ENCODE measurements at places on chromosomes 7 and 10.

DNA sequence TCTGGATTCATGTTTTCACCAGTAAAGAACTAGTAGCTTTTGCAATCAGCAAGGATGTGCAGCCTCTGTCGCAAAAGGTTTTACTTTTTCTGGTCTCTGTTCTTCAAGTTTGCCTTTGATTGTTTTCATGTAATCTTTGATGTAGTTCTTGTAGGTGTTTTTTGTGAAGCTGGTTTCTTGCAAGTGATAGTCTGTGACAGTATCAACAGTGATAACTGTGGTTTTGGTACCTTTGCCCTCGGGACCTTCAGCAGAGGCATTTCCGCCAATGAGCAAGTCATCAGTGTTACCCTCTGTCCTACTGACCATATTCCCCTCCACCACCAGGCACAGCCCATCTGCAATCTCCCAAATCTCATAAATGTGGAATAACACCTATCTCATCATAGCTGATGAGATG, 55.1 kb downstream of the IPMK start:
- DNase-seq, result no peak

DNA sequence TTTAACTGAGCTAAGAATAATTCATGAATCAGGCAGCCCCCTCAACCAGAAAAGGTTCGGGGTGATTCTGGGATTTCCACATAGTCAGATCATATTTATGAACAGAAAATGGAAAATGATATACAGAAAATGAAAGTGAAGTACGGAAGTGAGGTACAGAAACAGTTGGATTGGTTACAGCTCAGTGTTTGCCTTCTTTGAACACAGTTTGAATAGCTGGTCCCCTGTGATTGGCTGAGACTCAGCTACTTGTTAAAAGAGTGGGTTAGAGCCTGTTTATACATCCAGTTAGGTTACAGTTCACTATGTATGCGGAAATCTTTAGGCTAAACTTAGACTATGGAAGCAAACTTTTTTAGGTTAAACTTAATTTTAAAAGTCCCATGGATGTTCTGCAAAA, 511.7 kb downstream of the PLXDC2 start:
- DNase-seq, result no peak

GRCh38 chr10:88169037-88169319, 305.6 kb downstream of the PTEN start:
- no peak for DNase-seq

GRCh38 chr10:71408436-71409225, 11.9 kb downstream of the CDH23 start:
- no peak for DNase-seq

DNA sequence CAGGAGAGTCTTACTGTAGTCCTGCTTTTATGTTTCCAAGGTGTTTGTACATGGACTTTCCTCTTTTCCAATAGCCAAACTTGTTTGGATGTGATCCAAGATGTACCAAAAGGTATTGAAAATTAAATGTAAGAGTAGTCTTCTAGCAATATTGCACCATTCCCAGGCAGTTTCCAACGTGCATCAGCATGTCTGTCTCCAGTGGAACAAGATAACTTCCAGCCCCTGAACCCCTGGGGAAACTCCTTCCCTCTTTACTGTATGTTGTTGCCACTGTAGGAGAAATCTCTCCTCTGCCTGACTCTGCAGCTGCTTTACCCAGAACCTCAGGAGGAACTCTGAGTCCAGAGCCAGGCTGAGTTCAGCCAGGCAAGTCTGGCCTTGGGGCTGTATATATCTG, 18.5 kb downstream of the ARMC10 start:
- DNase-seq, result no peak

- DNase-seq, result no peak
These were observed 7.7 kb downstream of the AGR3 start for GRCh38 chr7:16874066-16874465.

GRCh38 chr7:1225441-1226185, 7.1 kb upstream of the UNCX start:
- peak; percentile 30 for DNase-seq

GRCh38 chr10:18906636-18907035, 142.0 kb upstream of the MALRD1 start:
- DNase-seq, result no peak

- no peak for DNase-seq
These were observed 20.1 kb downstream of the BET1 start for GRCh38 chr7:93984024-93984423.

GRCh38 chr7:631964-632830, 94.3 kb upstream of the DNAAF5 start:
- DNase-seq, result no peak

DNA sequence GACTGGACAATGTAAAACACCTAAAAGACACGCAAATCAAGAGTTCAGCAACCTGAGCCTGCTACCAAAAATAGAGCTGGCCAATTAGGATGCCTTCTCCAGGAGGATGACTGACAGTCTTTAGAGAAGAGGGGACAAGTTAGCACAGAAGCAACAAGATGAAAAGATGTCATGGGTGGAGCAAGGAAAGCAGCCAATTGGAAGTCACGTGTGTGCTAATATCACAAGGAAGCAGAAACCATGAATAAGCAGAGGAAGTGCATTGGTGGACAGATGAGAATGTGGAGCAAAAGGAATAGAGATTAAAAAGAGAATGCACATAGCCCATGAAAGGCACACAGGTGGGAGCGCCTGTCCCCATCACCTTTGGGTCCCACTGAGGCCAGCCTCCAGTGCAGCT, 148.1 kb downstream of the SLC25A13 start:
- DNase-seq, result no peak

- peak; percentile 58 for DNase-seq
These were observed 23.2 kb downstream of the TPK1 start for GRCh38 chr7:144812379-144813283.

DNA sequence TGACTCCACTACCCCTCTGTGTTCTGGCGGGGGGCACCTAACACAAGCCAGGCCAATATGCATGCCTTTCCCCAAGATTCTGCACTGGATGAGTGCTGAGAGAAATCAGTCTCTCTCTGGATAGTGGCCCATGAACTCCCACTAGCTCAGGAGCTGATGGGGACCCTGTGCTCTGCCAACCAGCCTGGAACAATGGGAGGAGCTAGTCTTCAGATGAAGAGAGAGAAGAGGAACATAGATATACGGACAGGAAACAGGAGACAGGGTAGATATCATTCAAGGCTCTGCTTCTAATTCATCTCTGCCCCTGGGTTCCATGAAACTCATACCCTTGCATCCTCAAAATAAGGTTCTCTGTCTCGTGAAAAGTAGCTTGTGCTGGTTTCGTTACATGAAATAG, 27.9 kb upstream of the PLXNA4 start:
- DNase-seq, result no peak

GRCh38 chr10:15852111-15852557, 8.2 kb downstream of the MINDY3 start:
- DNase-seq, result no peak
